Tibial nerve (tissue), 4 donors: ENCODE measurements at places on chromosomes 12 and 14. TPM values are rescaled to one million over a fixed set of nuclear protein-coding genes. Genes with fewer than 3 reads are reported as not detected.

DNA sequence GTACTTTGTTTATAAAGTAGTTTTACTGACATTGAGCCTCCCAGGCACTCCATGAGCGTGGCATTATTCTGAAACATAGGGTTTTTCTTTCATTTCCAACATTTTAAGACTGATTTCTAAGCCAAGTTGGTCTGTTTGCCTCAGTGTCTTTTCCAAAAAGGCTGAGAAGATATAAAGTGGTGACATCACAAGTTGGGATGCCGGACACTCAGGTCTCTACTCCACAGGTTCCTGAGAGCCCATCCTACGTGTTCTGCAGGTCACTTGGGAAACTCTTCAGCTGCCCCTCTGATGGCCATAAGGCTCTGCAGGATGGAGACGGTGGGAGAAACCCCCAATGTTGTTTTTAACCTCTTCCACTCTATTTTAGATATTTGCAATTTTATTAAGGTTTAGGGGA lies 6.0 kb downstream of the RFX4 start:
- peaks cover 80% of the 10 kb centered on the region for H3K27me3 ChIP-seq
- H3K4me1 ChIP-seq, result no peaks in the 10 kb centered on the region
- no peak overlapping the region for H3K4me3 ChIP-seq
- DNase-seq, result no peak

Gene INSM2
- not detected for total RNA-seq

GRCh38 chr12:31959701-31960391 lies 631 bp downstream of the RESF1 start:
- no peaks in the 10 kb centered on the region for H3K4me1 ChIP-seq
- H3K4me3 ChIP-seq, result peak overlapping the region; percentile 85
- H3K36me3 ChIP-seq, result no peaks in the 10 kb centered on the region
- H3K27ac ChIP-seq, result peak overlapping the region; percentile 96

DNA sequence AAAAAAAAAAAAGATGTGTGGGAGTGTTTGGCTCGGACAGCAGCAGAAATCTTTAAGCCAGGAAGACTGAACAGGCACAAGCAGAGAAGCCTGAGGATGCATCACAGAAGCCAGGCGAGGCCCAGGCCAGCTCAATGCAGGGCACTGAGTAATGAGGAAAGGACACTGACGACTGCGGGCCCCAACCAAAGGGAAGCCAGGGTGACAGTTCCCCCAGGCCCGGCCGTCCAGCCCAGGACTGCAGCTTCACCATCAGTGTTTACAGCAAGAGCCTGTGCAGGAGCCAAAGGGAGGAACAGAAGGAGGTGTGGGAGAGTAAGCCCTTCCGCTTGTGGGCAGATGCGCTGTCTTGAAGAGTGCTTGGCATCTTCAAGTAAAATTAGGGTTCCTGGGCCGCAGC lies 205.3 kb upstream of the SFSWAP start:
- no peaks in the 10 kb centered on the region for H3K4me1 ChIP-seq
- no peaks in the 10 kb centered on the region for H3K36me3 ChIP-seq
- no peak for DNase-seq
- H3K27me3 ChIP-seq, result no peaks in the 10 kb centered on the region
- H3K4me3 ChIP-seq, result no peak overlapping the region

Gene TCL1A
- not detected for total RNA-seq

- no peak overlapping the region for H3K27ac ChIP-seq
- no peaks in the 10 kb centered on the region for H3K36me3 ChIP-seq
- no peaks in the 10 kb centered on the region for H3K27me3 ChIP-seq
- no peaks in the 10 kb centered on the region for H3K4me1 ChIP-seq
- DNase-seq, result no peak
- H3K4me3 ChIP-seq, result no peak overlapping the region
These were observed 5.3 kb downstream of the SLC15A5 start for GRCh38 chr12:16272222-16272621.

- H3K4me1 ChIP-seq, result no peaks in the 10 kb centered on the region
- no peak for DNase-seq
- H3K27me3 ChIP-seq, result peaks cover 10% of the 10 kb centered on the region
- no peak overlapping the region for H3K27ac ChIP-seq
These were observed 216.6 kb upstream of the C14orf180 start for GRCh38 chr14:104362761-104363605.

Gene SCN8A
- 0.60 TPM for total RNA-seq

Gene LALBA
- total RNA-seq, result not detected
